ENCODE measurements at places on chromosomes 7 and 10.

DNA sequence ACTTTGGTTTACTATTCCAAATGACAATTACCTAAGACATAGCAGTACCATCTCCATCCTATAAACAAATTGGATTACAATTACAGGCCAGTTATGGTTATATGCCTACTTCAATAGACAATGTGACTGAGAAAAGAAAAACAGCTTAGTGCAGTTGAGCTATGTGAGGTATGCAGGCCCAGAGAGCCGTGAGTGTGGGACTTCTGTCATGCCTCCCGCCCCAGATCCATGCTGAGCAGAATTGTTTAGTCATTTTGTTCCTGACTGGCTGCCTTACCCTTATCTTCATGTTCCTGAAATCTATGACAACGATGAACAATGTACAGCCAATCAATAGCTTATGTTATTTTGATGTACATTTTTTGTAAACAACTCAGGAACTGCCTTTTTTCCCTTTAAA, 21.7 kb downstream of the LARP4B start:
- no peak for DNase-seq

GRCh38 chr7:55360486-55360885, 4.7 kb upstream of the LANCL2 start:
- no peak for DNase-seq

GRCh38 chr10:132668048-132668394, 117.9 kb downstream of the NKX6-2 start:
- no peak for DNase-seq

- DNase-seq = no peak
These were observed 12.5 kb upstream of the TRIM8 start for GRCh38 chr10:102631525-102632393.

DNA sequence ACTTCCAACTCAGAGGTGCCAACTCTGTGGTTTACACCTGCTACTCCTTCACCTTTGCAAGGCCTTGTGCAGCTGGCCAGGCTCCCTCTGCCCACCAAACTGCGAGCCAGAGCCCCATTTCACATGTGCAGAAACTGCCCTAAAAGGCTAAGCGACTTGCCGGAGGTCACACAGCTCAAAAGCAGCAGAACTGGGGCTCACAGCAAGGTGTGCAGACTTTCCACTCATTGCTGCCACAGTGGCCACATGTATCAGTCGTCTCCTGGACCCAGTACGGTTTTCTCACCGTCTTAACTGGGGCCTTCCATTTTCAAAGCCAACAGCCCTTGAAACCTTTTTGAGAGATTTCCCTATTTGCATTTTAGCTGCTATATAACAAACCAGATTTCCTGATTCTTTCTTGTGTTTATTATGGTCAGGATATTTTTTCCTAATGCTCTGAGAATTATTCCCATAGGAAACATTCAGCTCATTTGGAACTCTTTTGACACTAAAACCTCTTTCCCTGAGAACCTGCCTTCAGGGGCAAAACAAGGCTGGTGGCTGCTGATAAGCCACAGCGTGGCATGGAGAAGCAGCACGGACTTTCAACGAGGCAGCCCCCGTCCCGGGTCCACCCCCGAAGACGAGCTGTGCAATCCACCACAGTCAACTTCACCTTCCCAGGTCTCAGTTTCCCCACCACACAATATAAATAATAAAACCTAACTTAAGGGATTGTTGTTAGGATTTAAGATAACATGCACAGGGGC, 29.9 kb downstream of the SORBS1 start:
- DNase-seq = no peak

DNA sequence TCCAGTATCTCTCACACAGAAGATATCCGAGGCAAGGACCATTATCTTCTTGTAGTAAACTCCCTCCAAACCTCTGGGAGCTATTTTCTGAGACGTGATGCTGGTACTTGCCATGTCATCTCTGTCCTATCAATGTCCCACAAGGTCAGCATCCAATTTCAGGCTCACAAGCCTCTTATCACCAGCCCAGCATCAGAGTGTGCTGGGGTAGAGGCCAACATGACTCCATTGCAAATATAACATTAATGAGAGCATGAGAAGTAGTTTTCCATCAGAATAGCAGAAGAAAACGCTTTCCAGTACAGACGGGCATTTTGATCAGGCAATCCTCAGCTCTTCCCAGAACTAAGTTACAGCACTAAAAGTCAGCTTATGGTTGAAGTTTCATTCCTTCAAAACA, 5.6 kb downstream of the MORN4 start:
- no peak for DNase-seq
